Left hindlimb (tissue), 1 donor: ENCODE measurements at places on chromosomes 2 and 18.

DNA sequence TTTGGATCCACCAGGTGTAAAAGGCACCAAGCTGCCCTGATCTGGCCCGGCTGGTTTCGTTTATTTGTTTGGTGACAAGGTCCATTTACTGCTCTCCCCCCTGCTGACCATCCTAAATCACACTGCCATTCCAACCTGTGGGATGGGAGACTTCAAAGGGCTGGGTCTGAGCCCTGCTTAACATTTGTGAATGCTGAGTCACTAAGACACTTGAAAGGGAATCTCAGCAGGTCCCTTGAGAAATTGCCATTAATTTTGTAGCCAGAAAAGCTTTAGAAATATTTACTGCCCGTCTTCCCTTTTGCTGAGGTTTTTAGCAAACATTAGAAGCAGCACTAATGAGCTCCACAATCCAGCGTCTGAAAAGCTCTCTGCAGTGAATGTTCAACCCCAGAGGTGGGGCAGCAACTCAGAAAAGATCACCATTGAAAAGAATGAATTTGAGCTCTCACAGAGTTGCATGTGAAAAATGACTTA is 133.8 kb downstream of the ARL4C start:
- no peak for DNase-seq

- no peak for DNase-seq
Observed at GRCh38 chr2:65729246-65729645, 296.8 kb upstream of the SPRED2 start.

- no peak for DNase-seq
Observed at GRCh38 chr2:232626584-232626983, 6.8 kb upstream of the EFHD1 start.

DNA sequence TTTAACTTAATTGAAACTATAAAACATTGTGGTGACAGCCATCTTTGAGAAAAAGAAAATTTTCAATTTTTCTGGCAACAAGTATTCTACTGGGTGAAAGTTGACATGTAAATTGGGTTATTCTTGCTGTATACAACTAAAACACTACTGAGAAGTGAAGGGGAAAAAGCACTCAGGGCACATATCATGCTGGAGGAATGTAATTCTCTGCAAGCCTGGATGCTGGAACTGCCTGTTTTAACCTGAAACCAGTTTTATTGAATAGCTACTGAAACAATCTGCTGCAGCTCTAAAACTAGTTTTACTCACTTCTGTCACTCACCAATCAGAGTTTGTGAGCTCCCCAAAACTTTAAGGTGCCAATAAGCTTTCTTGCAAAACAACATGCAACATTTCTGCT is 1136.0 kb downstream of the LRP1B start:
- DNase-seq: no peak

DNA sequence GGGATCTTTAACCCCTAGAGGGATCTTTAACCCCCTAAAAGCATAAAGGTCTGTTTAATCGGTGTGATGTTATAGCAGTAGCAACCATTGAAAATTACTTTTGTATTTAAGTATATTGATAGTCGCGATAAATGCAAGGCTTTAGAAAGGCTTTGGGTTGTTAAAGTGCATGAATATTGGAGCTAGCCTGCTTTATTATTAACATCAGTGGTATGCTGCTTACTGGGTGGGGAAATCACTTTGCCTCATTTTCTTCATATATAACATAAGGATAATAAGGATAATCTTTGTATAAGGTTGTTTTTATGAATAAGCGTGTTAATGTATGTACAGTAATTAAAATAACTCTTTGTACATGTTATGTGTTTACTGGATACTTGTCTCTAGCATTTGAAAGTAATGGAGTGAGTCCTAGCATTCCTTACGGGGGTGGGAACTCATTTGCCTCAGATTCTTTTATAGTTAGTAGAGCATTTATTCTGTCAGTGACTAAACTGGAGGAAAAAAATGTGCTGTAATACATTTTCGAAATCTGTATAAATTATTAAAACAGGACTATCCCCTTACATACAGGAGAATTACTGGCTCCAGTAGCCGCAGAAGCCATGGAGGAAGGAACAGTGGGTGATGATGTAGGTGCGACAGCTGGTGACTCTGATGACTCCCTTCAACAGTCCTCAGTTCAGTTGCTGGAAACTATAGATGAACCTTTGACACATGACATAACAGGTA is 122.2 kb downstream of the BIRC6 start:
- no peak for DNase-seq

GRCh38 chr2:113692698-113693428 is 63.6 kb downstream of the SLC35F5 start:
- DNase-seq: no peak

DNA sequence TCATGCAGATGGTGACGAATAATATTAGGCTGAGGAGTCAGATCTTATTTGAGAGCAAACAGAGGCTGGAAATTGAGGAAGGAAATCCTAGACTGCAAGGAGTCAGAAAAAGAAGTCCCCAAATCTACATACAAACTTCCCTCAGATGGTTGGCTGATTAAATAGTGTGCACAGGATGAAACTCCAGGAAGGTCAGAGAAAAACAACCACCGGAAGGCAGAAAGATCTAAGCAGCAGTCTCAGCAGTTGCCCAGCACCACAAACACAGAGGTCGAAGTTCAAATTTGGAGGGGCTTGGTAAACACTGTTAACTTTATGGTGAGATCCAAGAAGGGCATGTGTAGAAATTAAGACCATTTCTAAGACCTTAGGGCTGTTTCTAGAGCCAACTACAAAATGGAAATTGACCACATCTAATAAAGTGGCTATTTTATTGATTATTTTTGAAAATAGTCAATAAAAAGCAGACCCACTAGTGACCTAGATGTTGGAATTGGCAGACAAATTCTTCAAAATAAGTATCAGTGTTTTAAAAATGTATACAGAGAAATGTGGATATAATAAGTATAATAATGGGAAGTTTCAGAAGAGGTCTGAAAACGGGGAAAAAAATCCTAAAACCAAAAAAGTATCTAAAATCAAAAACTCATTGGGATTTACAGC is 134.8 kb downstream of the GALNT1 start:
- DNase-seq: no peak

DNA sequence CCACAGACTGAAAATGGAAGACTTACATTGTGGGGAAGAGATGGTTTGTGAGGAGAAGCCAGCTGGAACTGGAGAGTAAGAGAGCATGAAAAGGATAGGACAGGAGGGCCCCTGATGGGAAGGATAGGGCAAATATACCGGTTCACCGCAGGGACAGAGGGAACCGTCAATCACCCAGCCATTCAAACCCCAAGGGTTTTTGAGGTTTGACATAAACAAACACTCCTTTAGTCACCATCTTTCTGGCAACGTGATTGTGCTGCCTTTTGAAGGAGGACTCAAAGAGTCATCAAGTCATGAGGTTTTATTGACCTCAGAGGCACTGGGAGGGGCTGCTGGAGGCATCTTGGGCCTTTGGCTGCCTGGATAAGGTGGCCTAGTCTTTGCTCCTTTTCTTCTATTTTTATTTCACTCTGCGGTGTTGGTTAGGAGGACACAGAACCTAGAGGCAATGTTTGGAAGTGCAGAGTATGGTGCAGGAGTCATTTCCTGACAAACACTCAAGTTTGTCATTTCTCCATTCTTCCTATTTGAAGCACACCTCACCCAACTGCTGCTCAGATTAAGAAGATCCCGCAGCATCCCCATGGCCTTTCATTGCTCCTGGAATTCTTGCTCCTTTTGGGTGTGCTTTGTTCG is 487.3 kb upstream of the SPRED2 start:
- peak; percentile 50 for DNase-seq

- DNase-seq: no peak
Observed at GRCh38 chr2:232761301-232761907, 15.0 kb downstream of the KCNJ13 start.

DNA sequence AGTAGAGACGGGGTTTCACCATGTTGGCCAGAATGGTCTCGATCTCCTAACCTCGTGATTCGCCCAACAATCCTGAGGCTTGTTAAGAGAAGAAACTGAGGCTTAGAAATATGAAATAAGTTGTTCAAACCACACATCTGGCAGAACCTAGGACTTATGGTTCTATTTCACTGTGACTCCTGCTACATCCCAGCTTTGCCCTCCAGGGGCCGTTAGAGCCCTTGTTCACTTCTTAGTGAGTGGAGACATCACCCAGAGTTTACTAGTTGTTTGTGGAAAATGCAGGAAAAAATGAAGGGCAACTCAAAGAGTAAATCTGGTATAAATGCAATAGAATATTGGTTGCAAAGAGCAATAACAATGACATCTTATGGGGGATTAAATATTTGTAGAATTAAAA is 43.9 kb downstream of the MARCHF4 start:
- no peak for DNase-seq

- DNase-seq: no peak
Observed at GRCh38 chr2:42812899-42813479, 20.6 kb upstream of the HAAO start.

DNA sequence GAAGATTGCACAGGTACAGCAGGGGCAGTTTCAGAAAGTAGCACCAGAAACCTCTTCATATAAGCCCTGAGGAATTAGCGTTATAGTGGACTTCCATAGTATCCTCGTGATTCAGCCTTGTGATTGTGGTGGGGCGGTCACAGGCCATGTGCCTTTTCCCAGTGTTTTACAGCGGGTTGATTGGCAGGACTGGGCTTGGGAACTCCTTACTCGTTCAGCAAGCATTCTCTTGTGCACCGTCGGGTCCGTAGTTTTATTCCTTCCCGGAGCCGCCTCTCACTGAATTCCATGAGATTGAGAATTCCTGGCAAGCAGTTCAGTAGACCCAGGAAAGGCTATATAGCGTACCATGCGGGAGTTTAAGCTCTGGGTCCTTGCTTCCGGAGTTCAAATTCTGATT is 5.2 kb downstream of the COPS8 start:
- DNase-seq: no peak

DNA sequence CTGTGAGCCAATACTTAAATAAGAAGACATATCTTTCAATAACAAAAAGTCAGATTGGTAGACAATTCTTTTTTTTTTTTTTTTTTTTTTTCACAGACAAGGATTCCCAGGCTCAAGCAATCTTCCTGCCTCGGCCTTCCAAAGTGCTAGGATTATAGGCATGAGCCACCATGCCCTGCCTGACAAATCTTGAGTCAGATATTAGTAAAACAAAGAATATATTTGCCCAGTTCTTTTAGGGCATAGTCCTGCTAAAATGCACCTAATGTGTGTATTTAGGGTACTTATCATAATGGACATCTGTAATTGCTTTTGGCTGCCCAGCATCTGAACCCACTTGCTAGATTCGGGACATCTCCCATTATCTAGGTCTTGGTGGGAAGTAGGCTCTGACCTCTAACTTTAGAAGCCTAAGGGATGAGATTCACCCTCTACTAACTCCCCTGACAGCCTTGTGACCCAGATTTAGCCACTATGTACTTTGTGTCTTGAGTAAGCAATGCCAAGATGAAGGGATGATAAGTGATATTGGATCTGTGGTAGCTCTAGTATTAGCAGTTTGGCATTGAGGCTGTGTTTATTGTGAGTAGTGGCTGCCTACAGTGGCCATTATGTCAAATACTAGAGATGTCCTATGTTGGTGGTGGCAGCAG is 18.5 kb upstream of the PSME4 start:
- DNase-seq: no peak

DNA sequence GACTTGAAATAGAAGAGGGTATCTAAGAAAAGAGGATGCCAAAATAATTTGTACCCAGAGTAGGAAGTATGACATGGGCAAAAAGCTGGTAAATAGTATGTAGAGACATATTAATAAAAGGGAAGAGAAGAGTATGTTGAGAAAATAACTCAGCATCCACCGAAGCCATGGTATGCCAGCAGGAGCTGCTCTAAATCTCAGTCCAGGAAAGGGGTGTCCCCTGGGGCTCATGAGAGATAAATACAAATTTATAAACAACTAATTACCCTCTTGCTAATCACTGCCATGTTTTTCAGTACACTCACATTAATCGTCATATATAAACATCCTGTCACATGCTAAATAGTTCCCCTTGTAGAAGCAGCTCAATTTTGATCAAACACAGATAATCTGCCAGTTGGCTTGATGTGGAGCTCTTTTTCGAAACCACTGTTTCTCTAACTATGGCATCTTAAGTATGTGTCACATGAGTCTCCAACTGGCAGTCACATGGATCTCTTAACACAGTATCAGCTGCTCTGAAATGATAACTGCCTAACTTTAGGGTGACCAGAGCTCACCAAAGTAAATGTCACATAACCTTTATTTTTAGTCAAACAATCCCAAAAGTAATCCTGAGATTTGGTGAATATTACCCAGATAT is 31.9 kb downstream of the EXOC6B start:
- no peak for DNase-seq

GRCh38 chr2:128103407-128103806 is 12.4 kb downstream of the UGGT1 start:
- DNase-seq: no peak

GRCh38 chr2:200003444-200003843 is 48.1 kb downstream of the MAIP1 start:
- no peak for DNase-seq

- DNase-seq: no peak
Observed at GRCh38 chr2:12210016-12210933, 463.8 kb downstream of the LPIN1 start.

DNA sequence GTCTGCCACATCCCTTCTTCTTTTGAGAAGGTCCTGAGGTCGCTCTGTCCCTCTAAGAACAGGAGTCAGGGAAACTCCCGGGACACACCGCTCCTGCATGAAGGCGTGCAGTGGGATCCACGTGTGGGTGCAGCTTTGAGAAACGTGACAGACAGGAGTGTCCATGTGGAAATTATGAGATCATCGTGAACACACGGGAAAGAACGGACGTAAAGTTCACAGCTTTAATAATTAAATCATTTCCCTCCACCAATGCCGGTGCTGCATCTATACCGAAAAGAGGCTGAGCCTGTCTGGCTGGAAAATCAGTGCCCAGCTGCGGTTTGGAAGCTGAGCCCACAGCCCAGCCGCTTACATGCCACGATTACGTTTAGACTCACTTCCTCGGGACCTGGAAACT is 372.4 kb upstream of the SALL3 start:
- DNase-seq: no peak

GRCh38 chr2:241149675-241149924 is 328 bp upstream of the PASK start:
- DNase-seq: no peak

DNA sequence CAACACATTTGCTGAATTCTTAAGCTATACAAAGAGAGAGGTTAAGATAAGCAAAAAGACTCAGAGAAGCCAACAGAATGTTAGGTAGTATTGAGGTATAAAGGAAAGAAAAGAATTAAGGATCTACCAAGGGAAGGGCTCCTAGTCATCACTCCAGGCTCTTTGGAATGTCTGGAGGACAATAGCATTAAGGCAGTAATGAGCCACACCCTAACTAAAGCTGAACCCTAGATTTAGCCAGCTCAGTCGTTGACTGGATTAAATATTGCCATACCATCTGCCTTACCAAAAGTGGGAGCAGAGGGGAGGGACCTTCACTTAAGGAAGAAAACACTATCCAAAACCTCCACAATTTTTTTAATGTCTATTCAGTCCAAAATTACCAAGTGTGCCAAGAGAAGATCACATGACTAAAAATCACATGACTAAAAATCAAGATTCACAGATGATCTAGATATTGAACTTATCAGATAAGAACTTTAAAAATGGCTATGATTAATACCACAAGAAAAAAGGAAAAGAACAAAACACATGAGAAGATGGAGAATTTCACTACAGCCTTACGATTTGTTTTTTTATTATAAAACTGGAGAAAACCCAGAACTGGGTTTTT is 59.7 kb downstream of the EXOC6B start:
- DNase-seq: no peak
